Neural crest cell (in vitro differentiated cells): ENCODE measurements at places on chromosomes 2 and 18. TPM values are rescaled to one million over a fixed set of nuclear protein-coding genes. Genes with fewer than 3 reads are reported as not detected.
A peak's percentile ranks its signal among the peaks of the same experiment; 100 is the strongest.

The LCT gene
- total RNA-seq = 0.14 and 0.19 TPM in 2 replicates

The SOCS6 gene
- 26.8 and 28.9 TPM in 2 replicates for total RNA-seq

The RAB6C gene
- total RNA-seq = 0.16 TPM in 1 of 2 replicates, not detected in the other

The CKAP2L gene
- 27.4 and 31.3 TPM in 2 replicates for total RNA-seq

The MAPK4 gene
- total RNA-seq = 9.1 and 9.3 TPM in 2 replicates

The LAMA3 gene
- total RNA-seq = 0.25 and 0.35 TPM in 2 replicates

The YES1 gene
- 54.7 and 58.7 TPM in 2 replicates for total RNA-seq

The ADGRF3 gene
- 0.44 and 0.77 TPM in 2 replicates for total RNA-seq

GRCh38 chr18:63467699-63468098, 9.1 kb upstream of the SERPINB5 start:
- DNase-seq = no peak
- H3K27ac ChIP-seq = no peak overlapping the region
- peaks cover 5% of the 10 kb centered on the region for H3K27me3 ChIP-seq

DNA sequence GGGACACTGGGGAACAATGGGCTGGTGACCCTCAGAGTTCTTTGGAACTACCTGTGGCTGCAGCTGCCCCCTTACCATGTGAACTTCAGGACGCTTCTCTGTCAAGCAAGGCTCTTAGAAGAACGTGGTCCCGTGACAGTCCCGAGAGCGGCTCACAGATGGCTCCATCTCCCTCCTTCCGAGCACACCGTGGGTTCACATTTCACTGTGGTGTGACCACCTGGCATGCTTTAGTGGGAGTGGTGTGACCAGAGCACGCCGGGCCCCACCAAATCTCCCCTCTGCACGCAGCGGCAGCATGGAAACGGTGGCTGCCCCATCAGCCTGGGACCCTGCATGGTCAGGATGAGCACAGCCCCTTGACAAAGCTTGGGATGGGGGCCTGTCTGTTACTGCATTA, 9.7 kb upstream of the TPO start:
- no peak for DNase-seq
- no peaks in the 10 kb centered on the region for H3K36me3 ChIP-seq
- H3K4me3 ChIP-seq = no peak overlapping the region
- peaks cover 15% of the 10 kb centered on the region for H3K4me1 ChIP-seq

DNA sequence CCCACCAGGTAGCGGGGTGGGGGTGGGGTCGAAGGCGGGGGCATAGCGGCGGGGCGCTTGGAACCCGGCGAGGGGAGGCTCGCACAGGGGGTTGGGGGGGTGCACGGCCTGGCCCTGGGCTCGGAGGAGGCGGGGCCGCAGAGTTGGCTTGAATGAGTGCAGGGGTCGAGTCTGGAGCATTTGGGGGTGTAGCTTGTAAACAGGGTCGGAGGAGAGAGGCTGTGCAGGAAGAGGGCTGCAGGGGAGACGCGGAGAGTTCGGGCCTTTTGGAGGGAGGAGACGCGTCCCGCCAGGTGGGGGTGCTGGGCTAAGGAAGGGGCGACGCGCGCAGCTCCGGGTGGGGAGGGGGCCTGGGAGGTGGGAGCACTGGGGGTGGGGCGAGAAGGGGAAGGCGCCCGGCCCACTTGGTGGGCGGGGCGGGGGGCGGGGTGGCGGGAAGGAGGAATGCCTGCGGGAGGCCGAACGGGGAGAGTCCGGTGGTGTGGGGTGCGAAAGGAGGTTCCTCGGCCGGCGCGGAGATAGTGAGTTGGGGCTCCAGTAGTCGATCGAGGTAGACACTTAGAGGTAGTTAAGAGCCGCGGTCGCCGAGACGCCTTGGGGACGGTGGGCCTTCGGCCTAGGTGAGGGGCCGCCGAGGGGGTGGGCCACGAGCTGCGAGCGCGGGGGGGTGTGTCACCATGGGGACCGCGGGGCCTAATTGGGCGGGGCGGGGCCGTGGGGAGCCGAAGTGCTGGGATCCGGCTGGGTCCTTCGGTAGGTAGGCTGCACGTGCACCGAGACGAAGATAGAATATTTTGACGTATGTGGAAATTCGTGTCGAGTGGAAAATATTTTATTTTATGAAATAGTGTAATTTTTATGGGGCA, 774 bp downstream of the MSH6 start:
- H3K27ac ChIP-seq = peak overlapping the region; percentile 94
- H3K4me3 ChIP-seq = peak overlapping the region; percentile 94
- peak; percentile 60 for DNase-seq
- H3K27me3 ChIP-seq = no peaks in the 10 kb centered on the region
- peaks cover 18% of the 10 kb centered on the region for H3K4me1 ChIP-seq

- no peaks in the 10 kb centered on the region for H3K4me1 ChIP-seq
- no peak overlapping the region for H3K4me3 ChIP-seq
- no peak for DNase-seq
- peaks cover 6% of the 10 kb centered on the region for H3K36me3 ChIP-seq
These were observed 114.3 kb downstream of the LCLAT1 start for GRCh38 chr2:30561349-30561748.

GRCh38 chr18:10140461-10141282, 226.9 kb downstream of the VAPA start:
- no peak for DNase-seq
- H3K36me3 ChIP-seq = no peaks in the 10 kb centered on the region
- H3K27ac ChIP-seq = peak overlapping the region; percentile 90
- H3K4me1 ChIP-seq = peaks cover 39% of the 10 kb centered on the region

DNA sequence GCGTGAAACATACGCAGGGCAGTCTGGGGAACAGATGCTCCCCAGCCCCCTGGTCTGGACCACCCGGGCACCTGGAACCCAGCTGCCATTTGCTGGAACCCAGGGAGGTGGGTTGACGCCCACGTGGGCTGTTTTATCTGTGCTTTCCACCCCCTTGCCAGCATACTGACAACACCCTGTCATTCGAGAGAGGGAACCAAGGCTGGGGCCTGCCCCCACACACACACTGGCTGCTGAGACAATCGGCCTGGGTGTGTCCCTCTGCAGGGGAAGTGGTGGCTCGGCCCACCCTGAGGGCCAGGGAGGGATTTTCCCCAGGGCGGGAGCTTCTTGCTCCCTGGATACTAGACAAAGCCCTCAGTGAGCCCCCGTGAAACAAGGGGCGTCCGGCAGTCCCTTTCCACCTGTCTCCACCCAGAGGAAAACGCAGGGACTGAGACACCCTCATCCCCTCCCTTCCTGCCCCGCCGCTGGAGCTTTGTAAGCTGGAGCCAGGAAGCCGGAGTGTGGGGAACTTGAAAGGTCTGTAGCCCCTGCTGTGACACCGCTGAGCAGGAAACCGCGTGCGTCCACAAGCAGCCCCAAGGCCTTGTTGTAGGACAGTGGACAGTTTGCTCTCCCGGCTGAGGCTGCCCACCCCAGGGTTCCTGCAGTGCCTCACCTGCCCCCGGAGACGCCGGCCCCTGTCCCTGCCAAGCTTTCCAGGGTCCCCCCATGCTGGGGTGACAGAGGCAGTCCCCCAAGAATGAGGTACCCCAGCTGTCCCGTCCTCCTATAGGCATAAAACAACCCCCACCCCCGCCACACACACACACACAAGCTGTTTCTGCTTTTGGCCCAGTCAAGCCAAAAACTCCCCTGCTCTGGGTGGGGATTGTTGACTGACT, 14.1 kb upstream of the KLF11 start:
- peaks cover 19% of the 10 kb centered on the region for H3K4me1 ChIP-seq
- DNase-seq = no peak
- no peak overlapping the region for H3K4me3 ChIP-seq

GRCh38 chr2:28643911-28644334, 107.7 kb upstream of the PPP1CB start:
- H3K36me3 ChIP-seq = no peaks in the 10 kb centered on the region
- peaks cover 7% of the 10 kb centered on the region for H3K27me3 ChIP-seq
- no peak overlapping the region for H3K4me3 ChIP-seq
- peaks cover 24% of the 10 kb centered on the region for H3K4me1 ChIP-seq
- DNase-seq = no peak

GRCh38 chr2:180191432-180192124, 184.5 kb upstream of the CWC22 start:
- no peaks in the 10 kb centered on the region for H3K36me3 ChIP-seq
- no peak for DNase-seq
- no peak overlapping the region for H3K27ac ChIP-seq
- H3K4me3 ChIP-seq = no peak overlapping the region

- no peak overlapping the region for H3K27ac ChIP-seq
- peaks cover 3% of the 10 kb centered on the region for H3K4me1 ChIP-seq
- H3K4me3 ChIP-seq = no peak overlapping the region
- H3K36me3 ChIP-seq = peaks cover 20% of the 10 kb centered on the region
These were observed 34.3 kb downstream of the DARS1 start for GRCh38 chr2:135951041-135951583.

DNA sequence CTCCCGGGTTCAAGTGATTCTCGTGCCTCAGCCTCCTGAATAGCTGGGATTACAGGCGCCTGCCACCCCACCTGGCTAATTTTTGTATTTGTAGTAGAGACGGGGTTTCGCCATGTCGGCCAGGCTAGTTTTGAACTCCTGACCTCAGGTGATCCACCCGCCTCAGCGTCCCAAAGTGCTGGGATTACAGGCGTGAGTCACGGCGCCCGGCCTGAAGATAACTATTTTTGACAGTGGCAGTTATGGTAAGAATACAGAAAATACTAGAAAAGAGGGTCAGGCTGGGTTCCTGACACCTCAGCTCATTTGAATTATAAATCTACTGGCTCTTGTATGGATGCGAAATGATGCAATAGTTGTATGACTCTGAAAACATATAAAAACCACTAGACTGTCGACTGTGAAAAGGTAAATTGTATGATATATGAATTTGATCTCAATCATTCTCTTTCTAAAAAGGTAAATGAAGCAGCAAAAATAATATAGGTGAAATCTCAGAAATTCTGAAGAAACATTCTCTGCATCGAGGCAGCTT, 11.1 kb upstream of the DGKD start:
- no peak for DNase-seq
- no peaks in the 10 kb centered on the region for H3K36me3 ChIP-seq
- peaks cover 4% of the 10 kb centered on the region for H3K4me1 ChIP-seq

DNA sequence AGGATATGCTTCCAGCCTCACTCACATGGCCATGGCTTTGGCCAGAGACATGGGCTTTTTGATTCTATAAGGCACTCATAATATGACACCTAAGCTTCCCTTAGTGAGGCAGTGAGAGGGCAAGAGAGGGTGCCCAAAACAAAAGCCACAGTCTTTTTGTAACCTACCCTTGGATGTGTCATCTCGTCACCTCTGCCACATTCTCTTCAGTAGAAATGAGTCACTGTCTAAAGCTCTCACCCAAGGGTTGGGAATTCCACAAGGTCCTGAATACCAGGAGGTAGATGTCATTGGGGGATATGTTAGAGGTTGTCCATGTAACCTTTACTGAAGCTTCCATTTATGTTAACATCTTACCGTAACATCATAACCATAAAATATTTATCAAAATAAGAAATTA, 108.4 kb downstream of the ALMS1 start:
- H3K27ac ChIP-seq = no peak overlapping the region
- H3K36me3 ChIP-seq = peaks cover 35% of the 10 kb centered on the region
- no peak overlapping the region for H3K4me3 ChIP-seq
- DNase-seq = no peak
- no peaks in the 10 kb centered on the region for H3K4me1 ChIP-seq

DNA sequence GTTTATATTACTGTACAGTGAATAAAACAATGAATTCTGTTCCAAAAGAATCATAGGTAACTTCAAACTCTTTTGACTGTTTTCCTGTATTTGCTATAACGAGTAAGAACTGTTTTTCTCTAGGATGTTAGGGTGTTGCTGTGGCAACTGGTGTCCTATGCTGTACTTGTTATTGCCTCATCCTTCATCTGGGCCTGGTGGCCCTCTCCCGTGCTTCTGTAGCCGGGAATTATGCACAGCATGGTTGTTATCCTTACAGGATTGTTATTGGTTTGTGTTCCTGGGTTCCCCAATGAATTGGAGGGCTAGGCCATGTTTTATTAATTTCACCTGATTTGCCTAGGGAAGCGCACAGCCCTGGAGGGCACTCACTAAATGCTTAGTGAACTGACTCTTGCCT, 279.2 kb downstream of the PTPRM start:
- no peak overlapping the region for H3K27ac ChIP-seq
- peaks cover 11% of the 10 kb centered on the region for H3K36me3 ChIP-seq
- no peaks in the 10 kb centered on the region for H3K27me3 ChIP-seq
- no peaks in the 10 kb centered on the region for H3K4me1 ChIP-seq
- no peak for DNase-seq

DNA sequence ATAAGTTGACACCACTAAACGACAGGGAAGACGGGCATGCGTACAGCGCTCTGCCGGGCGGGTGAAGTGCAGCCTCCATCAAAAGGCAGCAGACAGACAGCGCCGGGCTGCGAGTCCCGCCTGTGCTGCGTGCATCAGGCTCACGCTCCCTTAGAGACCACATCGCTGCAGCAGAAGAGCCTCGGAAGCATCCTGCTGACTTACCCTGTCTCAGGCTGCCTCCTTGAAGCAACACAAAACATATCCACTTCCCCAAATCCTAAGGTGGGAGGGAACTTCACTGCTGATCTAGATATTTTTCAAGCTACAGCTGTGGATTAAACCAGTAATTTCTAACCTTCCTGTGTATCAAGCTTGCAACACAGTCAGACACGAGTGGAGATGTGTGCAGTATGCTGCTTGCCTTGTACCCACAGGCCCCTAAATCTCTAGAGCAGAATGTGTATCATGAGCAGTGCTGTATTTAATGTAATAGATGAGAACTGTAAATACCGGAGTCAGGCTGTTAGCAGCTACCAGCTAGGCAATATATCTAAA, 6.4 kb downstream of the MYT1L start:
- DNase-seq = no peak
- no peak overlapping the region for H3K27ac ChIP-seq
- peaks cover 78% of the 10 kb centered on the region for H3K27me3 ChIP-seq
- H3K4me1 ChIP-seq = peaks cover 24% of the 10 kb centered on the region
